GM18507 (cell line): ENCODE measurements at places on chromosomes 2 and 18.

- DNase-seq: no peak
These were observed 19.8 kb downstream of the NEMP2 start for GRCh38 chr2:190514676-190515075.

DNA sequence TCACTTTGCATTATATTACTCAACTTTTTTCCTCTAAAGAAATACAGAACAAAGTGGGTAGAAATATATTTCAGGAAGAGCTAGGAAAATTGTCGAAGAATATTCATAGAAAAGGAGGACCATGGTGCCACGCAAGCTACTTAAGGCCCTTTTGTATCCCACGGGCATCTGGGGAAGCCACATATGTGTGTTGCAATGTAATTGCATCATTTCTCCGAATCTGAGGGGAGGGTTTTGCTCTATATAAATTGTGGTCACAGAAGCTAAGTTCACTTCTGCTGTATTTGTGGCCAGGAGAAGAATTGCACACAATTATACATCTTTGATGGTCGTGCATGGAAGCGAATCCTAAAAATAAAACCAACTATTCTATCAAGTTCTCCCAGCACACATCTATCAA lies 360.3 kb downstream of the IRS1 start:
- DNase-seq: no peak

GRCh38 chr2:54471221-54471711 lies 15.1 kb downstream of the SPTBN1 start:
- no peak for DNase-seq

DNA sequence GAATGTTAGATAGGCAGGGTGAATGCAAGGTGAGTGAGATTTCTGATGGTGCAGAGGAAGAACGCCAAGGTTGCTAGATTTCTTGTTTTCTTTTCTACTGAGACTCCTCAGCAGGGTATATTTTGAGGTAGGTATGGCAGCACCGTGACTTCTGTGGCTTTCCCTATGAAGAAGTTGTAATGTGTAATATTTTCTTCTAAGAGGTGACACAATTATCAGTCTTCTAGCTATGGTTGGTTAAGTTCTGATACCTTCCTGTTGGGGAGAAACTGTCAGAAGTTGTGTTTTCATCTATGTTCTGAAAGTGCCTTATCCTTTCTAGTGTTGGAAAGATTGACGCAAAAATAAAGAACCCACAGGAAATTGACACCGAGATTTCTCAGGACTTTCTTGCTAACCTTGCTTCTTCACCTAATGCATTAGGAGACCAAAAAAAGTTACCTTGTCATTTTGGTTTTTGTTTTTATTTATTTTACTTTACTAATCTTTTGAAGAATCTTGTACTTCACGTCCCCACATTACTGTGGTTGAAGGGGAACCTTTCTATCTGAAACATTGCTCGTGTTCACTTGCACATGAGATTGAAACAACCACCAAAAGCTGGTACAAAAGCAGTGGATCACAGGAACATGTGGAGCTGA lies 11.9 kb downstream of the IL18R1 start:
- DNase-seq: no peak

GRCh38 chr2:158797963-158798700 lies 3.0 kb downstream of the DAPL1 start:
- no peak for DNase-seq

- no peak for DNase-seq
These were observed 71.3 kb downstream of the CTIF start for GRCh38 chr18:48609820-48610815.

DNA sequence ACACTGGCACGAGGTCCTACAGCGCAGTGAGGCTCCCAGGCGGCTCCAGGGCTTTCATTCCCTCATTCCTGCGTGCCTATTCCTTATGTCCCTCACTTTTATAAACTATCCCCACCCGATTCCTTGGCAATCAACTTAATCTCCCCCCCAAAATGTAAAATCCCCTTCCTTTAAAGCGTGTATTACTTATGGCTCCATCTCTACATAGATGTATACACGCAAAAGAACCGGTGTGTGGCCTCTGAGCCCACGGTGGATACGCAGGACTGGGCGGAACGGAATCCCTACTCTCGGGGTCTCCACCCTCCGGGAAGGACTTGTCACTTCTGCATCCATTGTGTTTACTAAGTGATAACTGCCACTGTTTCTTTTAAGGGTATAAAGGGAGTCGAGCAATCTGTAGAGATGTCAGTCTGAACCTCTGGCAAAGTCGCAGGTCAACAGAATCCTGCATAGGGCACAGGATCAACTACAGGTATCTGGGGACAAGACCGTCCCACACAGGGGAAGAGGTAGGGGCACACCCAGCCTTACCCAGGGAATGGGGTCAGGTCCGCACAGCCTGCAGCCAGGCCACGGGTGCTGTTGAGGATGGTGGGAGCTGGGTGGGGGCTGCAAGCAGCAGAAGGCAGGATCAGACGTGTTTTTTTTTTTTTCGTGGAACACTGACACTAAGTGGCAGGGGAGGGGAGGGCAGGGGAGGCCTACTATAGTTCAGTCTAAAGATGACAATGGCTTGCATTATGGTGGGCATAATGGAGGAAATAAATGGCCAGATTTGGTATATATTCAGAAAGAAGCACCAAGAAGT lies 42.1 kb downstream of the HDLBP start:
- no peak for DNase-seq

- no peak for DNase-seq
These were observed 78.5 kb downstream of the SPRED2 start for GRCh38 chr2:65353927-65354326.

DNA sequence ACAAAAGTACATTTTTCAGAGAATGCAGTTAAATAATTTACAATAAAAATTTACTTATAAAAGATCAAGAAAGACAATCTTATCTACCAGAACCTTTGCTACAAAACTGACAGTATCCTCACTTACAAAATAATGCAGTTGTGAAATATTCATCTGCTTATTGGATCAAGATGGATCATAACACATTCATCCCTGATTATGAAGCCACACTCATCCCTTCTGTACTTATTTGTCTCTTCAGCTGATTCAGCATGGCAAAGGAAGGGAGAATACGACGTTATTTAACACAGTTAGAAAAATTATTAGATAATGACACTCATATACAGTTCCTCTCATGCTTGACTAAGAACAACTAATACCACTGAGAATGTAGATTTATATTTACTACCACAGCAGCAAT lies 46.4 kb downstream of the TCF4 start:
- DNase-seq: no peak

GRCh38 chr2:225002656-225003045 lies 39.6 kb downstream of the DOCK10 start:
- DNase-seq: no peak

GRCh38 chr2:69916106-69916505 lies 1.2 kb downstream of the MXD1 start:
- no peak for DNase-seq

GRCh38 chr2:167215595-167215994 lies 327.3 kb downstream of the XIRP2 start:
- DNase-seq: no peak
